ENCODE measurements at places on chromosomes 4 and X. TPM values are rescaled to one million over a fixed set of nuclear protein-coding genes. Genes with fewer than 3 reads are reported as not detected.
A peak's percentile ranks its signal among the peaks of the same experiment; 100 is the strongest.

DNA sequence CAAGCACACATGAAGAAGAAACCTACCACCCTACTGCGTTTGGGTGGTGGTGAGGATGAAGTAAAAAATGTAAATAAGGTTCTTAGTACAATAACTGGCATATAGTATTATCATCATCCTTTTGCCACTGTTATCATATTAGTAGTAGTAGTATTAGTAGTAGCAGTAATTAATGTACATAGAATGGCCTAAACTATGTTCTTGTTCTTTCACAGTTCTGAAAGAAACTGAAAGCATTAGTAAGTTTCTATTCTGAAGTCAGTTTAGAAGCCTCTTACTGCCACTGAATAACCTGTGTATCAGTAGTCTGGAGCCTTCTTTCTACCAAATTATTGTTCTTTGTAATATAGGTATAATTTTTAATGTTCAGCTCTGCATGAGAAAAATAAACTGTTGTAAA lies 21.0 kb downstream of the COL4A6 start:
- DNase-seq: no peak

DNA sequence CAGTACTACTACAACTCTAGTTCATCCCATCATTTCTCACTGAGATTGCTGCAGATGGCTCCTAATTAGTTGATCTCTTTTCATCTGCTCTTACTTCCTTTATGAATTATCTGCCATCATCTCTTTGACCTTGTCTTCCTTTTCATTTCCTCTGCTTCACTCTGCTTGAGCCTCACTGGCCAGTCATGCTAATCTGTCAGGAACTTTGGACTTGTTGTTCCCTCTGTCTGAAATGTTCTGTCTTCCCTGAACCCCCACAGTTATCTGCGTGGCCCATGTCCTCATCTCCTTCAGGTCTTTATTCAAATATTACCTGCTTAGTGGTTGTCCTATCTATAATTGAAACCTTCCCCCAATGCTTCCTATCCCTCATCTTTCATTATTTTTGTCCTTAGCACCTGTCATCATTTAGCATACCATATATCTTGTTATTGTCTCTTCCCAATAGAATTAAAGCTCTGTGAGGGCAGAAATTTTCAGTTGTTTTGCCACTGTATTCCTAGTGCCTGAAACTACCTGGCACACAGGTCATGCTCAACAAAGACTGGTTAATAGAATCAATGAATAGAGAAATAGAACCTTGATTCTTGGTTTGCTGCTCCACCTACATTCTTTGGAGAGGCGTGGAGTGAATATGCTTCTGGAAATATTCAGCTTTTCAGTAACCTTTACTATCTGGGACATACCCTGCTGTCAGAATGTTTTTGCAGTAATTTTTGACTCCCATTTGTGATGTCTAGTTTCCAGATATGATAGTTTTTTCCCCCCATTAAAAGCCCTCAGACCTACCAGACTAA lies 5.0 kb downstream of the SLC4A4 start:
- no peak for DNase-seq

The PLP2 gene
- 27.9 TPM for total RNA-seq

- DNase-seq: no peak
These were observed 815.1 kb downstream of the ADGRL3 start for GRCh38 chr4:62015043-62015739.

DNA sequence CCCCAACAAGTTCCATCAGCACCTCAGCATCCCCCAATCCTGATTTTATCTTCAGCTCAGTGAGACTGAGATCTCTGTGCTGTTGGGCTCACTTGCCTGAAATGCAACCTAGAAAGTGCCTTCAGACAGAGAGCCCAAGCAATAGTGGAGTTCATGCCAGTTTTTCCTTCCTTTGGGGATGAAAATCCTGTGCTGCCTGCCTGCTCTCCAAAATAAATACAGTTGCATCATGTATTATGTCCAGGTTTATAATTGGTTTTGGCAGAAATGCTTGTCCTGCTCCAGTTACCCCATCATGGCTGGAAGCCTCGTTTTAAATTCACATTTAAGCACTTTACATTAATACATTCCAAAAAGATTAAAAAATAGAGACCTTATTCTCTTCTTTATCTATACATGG lies 1865.5 kb upstream of the TENM3 start:
- no peak for DNase-seq

- DNase-seq: no peak
These were observed 104.3 kb upstream of the LEF1 start for GRCh38 chr4:108272986-108273385.

The MTMR8 gene
- total RNA-seq: 3.6 TPM

DNA sequence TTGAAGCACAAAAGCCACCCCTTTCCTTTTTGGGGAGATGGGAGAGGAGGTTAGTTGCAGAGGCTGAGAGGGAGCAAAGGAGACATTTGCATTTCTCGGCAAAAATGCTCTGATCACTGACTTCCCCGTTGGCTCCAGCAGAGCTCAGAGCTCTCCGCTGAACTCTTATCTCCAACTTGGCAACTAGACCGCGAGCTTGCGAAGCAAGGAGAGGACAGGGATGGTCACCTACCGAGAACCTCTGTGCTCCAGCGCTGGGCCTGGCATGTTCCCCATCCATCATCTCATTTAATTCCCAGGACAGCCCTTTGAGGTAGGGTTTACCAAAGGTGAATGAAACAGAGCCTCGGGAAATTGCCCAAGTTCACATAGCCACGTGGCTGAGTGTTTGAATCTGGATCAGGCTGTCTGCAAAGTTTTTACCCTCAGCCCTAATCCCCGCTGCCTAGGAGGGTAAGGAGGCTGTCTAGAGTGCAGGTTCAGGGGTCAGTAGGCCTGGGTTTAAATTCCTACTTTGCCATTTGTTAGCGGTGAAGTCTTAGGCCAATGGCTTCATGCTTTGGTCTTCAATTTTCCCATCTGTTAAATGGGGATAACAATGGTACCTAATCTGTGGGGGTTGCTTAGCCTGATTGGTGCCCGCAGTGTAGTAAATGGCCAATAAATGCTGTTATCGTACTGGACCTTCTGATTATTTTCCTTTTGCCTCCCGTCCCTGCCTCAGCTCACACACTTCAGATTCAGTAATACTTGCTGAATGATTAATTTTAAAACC lies 3.8 kb upstream of the CITED1 start:
- no peak for DNase-seq

GRCh38 chr4:16029886-16030285 lies 53.9 kb downstream of the PROM1 start:
- DNase-seq: no peak

GRCh38 chr4:123924536-123924935 lies 527.9 kb downstream of the SPRY1 start:
- DNase-seq: no peak

The SPOCK3 gene
- total RNA-seq: 2.8 TPM

DNA sequence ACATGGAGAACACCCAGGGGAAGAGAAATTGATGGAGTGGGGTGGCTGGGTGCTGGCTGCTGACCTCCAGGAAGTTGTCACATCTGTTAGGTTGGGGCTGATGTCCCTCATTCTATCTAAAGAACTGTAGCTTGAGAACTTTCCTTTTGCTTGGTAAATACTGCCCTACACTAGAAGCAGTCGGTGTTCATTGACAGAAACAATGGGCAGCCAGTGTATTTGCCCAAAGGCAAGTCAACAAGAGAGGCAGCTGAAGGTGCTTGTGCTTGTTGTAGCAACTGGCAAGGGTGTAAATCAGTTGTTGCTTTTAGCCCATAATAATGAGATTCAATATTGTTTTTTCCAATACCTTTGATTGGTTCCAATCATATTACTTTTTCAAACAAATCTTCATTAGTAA lies 956 bp downstream of the TMEM154 start:
- no peak for DNase-seq

The ZNF630 gene
- 6.6 TPM for total RNA-seq

The ZFYVE28 gene
- 14.1 TPM for total RNA-seq

DNA sequence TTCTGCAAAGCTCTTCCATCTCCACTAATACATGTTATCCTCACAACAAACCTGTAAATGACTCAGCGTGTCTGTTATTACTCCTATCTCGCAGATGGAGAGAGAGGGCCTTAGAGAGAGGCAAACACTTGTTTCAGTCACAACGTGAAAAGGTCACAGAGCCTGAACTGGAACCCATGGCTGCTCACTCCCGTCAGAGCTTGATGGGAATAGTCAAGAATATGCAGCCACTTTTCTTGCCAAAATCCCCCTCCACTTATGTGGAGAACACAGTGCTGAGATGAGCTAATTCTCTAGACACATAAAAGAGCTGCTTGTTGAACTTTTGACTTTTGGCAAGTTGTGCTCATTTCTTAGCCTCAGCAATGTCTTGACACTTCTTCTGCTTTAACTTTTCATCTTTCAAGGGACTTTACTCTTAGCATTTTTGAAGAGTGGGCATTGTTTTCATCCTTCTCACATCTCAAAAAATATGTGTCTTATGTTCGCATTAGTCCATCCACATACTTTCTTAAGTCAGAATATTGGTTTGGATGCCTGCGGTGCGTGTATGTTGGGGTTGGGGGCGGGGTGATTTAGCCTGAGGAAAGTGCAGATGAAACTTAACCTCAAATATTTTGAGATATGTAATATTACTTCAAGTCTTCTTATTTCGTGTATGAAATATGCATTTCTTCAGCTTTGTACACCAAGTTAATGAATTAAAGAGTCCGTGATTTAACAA lies 69.2 kb downstream of the SYNPO2 start:
- DNase-seq: no peak

- no peak for DNase-seq
These were observed 35.7 kb downstream of the APBB2 start for GRCh38 chr4:41178372-41179370.

- DNase-seq: no peak
These were observed 10.7 kb downstream of the CLNK start for GRCh38 chr4:10673817-10674369.

The AIFM1 gene
- 24.6 TPM for total RNA-seq

DNA sequence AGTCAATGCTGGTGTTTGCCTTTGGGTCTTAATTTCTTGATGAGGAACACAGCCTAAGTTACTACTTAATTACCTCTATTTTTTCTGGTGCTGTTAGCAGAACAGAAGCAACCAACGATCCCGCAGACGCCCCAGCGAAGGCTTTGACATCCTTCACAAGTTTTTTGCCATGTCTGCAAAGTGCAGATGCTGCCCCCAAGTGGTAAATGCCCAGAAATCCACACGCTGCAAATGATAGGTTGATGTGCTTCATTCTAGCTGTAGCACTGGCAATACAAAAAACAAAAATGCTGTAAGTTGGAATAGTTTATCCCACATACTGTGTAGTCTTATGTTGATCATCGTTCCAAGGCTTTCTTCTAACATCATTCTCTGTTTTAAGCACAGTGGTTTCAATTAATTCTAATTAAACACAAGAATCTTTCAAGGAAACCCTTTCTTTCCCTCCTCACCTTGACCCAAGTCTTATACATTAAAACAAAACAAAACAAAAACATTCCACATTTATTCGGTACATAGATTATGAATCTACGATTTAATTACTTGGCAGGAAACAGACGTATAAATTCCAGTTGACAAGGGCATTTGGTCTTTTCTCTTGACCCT lies 1.2 kb downstream of the PNPLA4 start:
- DNase-seq: peak; percentile 49

- no peak for DNase-seq
These were observed 18.2 kb upstream of the TNIP3 start for GRCh38 chr4:121182296-121182695.

The DCAF12L1 gene
- total RNA-seq: not detected

- no peak for DNase-seq
These were observed 487.1 kb downstream of the TECRL start for GRCh38 chr4:63922146-63922545.

DNA sequence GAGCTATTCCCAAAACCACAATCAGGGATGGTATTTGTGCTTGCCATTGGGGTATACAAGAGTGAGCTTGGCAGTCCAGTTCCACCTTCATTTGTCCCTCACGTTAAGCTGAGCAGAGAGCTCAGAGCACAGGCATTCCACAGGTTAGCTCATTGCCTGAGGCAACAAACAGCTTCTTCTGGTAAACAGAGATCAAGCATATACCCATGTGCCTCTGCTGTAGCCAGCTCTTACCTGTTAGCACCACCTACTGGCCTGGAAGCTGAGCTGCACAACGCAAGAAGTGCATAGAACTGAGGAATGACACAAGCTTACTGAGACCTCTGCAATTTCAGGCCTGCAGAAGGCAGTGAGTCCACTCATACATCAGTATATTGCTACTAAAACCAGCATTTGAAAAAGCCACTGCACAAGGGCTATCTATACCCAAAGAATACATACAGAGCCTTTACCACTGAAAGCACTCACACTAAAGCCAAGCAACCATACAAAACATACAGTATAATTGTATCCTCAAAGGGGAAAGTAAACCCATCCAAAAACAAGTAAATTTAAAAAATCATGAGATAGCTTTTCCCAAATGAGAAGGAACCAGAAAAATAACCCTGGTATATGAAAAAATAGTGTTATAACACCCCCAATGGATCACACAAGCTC lies 258.3 kb upstream of the GABRA2 start:
- peak; percentile 57 for DNase-seq

The MAP9 gene
- total RNA-seq: 8.8 TPM

The PYURF gene
- 110 TPM for total RNA-seq

- DNase-seq: no peak
These were observed 763 bp downstream of the PYURF start for GRCh38 chr4:88522702-88523324.

DNA sequence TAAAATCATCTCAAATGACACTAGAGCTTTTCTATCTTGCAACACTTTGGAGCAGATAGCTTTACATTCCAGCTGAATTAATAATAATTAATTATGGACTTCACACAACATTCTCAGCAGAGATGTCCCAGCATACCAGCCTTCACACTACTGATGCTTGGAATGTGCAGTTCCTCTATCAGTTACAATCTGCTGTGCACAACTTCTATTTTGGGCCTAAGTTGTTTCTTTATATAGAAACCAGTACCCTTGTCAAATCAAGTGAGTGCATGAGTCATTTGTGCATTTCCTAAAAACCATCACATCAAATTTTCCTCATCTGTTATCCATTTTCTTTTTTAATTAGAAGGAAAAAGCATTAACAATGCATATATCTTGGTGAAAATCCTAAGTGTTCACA lies 8.8 kb upstream of the RASL11B start:
- no peak for DNase-seq

The MTNR1A gene
- total RNA-seq: not detected

The GPC3 gene
- total RNA-seq: 99.2 TPM

Data from breast epithelium (tissue), 4 donors.